ENCODE measurements at places on chromosomes 16 and 17.

GRCh38 chr17:72111336-72111923 is 9.4 kb upstream of the SOX9 start:
- DNase-seq: no peak

- DNase-seq: no peak
Observed at GRCh38 chr17:82440991-82441627, 9.4 kb downstream of the CYBC1 start.

DNA sequence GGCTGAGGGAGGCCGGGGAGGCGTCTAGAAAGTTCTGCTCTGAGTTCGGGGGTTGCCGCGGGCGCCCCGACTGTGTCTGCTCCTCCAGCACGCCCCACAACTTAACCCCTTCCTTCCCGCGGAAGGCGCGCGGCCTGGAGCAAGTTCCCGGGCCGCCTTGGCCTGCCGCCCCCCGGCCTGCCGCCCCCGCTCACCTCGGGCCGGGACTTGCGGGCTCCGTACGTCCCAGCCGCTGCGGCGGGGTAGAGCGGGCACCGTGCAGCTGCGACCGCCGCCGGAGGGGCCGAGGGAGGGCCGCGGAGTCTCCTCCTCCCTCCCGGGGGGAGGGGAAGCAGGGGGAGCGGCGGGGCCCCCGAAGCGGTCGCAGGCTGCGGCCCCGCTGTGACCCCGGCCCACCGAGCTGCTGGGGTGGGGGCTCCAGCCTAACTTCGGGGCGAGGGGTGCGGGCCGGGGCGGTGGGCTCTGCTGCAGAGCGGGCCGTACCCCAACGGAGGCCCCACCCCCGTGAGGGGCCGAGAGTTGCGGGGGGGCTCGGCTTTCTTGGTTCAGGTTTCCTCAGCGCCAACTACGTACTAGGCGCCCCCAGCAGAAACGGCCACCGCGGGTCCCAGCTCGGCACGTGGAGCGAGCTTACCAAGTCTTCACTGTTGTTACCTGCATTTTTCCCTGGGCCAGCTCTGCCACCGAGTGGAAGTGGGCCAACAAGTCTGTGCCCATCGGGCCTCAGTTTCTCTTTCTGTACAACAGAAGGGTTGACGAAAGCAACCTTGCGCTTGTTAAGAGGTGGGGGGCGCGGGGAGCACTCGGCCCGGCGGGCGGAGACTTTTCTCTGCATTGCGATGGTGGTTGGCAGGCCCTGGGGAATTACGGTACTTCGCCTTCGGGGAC is at the start of gene CCDC102A:
TSS of gene CCDC102A (minus strand) at position 266 of the 888 bp plus-strand sequence. CDS start 7,394 bp downstream, outside the sequence.
- DNase-seq: no peak

- no peak for DNase-seq
Observed at GRCh38 chr16:26169473-26169872, 477.7 kb downstream of the HS3ST4 start.

- DNase-seq: no peak
Observed at GRCh38 chr16:49458243-49458642, 84.6 kb downstream of the C16orf78 start.

- no peak for DNase-seq
Observed at GRCh38 chr16:73852561-73852960, 444.1 kb upstream of the PSMD7 start.

DNA sequence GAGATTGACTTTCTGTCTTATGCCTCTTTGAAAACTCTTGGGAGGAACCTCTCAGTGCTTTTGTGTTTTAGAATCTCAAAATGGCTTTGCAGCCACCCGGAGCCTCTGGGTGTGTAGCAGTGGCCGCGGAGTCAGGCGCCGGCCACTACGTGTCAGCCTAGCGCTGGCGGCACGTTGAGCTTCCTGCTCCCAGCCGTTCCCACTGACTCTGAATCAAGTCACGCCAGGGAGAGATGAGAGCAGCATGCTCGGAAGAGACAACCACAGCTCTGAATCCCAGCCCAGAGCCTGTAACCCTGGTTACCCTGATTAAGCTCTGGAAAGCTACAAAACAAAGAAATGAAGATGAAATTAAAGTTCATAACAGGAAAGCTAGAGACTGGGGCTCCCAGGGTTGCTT is 97.4 kb upstream of the CACNG5 start:
- DNase-seq: no peak

GRCh38 chr16:88931373-88931900 is 45.6 kb downstream of the CBFA2T3 start:
- no peak for DNase-seq

DNA sequence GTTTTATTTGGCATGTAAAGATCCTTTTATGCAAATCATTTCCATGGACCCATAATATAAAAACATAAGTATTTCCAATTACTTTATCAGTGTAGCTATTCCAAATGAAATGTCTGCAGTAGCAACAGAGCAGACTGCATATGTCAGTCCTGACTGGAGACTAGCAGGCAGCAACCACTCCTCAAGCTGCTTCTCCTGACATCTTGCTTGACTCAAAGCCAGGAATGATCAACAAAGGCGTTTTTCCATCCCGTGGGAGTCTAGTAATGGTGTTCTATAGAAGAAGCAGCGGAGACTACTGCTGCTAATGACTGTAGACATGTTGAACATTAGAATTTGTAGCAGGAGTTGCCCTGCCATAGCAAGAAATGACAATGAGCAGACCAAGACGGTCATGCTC is 73.2 kb upstream of the AKTIP start:
- DNase-seq: no peak

GRCh38 chr16:67966549-67967182 is 1.8 kb downstream of the SLC12A4 start:
- DNase-seq: no peak

- no peak for DNase-seq
Observed at GRCh38 chr17:44346064-44346844, 1.2 kb downstream of the GRN start.

GRCh38 chr17:57986841-57987580 is 1.0 kb downstream of the VEZF1 start:
- no peak for DNase-seq

DNA sequence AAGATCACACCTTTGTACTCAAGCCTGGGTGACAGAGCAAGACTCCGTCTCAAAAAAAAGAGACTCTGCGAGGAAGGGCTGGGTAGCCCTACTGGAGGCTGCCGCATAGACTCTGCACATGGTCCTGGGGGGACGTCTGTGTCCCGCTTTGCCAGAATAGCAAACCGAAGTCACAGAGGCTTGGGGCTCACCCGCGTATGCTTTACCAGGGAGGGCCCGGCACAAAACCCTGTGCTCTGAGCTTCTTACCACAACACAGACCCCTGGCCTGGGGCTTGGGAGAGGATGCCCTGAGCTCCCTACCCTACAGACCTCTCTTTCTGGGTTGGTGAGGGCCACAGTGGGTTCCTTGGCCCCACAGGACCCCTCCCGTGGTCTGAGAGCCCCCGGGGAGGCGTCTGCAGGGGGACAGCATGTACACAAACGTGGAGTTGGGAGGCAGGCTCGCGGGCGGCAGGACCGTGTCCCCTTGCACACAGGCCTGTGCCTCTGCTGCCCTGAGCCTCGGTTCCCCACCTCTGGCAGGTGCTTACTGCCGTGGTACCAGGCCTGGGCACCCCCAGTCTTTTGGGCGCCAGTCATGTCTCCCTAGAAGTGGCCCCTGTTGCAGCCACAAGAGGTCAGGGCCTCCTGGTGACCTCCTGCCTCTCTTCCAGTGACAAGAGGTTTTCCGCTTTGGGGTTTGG is 13.8 kb downstream of the CPNE7 start:
- no peak for DNase-seq

GRCh38 chr17:59811209-59811608 is 81.5 kb downstream of the TUBD1 start:
- DNase-seq: no peak

GRCh38 chr17:30271102-30271501 is 20.6 kb downstream of the BLMH start:
- no peak for DNase-seq

GRCh38 chr16:55047903-55048497 is 117.3 kb downstream of the IRX5 start:
- no peak for DNase-seq

GRCh38 chr16:30004811-30005242 is 6.0 kb downstream of the DOC2A start:
- DNase-seq: no peak

DNA sequence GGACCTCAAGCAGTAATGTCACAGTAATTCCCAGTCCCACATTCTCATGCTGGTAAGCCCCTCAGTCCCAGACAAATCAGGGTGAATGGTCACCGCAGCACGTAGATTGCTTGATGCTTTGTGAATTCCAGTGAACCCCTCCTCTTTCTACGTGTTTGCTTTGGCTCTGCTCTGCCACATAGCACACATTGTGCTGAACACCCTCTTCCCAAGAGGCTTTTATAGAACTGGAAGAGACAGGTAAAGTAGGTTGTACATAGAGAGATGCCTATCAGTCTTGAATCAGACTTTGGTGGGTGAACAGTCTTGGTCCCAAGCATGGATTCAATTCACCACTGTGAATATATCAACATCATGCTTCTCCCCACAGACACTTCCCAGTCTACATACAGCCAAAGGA is 579 bp upstream of the KRTAP9-6 start:
- DNase-seq: no peak

DNA sequence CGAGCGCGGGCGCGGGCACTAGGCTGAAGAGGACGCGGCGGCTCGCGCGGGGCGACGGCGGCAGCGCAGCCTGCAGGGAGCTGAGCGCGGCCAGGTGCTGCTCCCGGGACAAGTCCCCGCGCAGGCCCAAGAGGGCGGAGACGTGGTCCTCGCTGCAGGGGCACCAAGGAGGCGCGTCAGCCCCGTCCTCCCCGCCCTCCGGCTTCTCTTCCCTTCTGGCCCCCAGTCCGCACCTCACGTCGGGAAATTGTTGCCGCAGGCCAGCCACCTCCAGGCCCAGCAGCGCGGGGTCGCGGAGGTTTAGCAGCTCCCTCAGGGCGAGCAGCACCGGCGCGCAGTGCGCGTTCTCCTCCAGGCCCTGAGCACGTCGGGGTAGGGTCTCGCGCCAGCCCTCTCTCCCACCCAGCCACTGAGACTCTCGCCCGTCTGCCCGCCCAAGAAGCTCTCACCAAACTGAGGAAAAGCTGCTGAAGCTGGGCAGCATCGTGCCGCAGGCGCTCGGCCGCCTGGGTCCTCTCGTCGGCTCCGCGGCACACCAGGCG is 761 bp upstream of the MATCAP1 start:
- no peak for DNase-seq

GRCh38 chr16:9499941-9500593 is 408.6 kb downstream of the HAPSTR1 start:
- DNase-seq: no peak

All from stimulated activated CD8-positive, alpha-beta memory T cell treated with anti-CD3 and anti-CD28 coated beads, Interleukin-12 subunit alpha, Interleukin-12 subunit beta, amount 100 ng/mL, for 1 hour (primary cell).